ENCODE measurements at places on chromosomes 5 and 9. TPM values are rescaled to one million over a fixed set of nuclear protein-coding genes. Genes with fewer than 3 reads are reported as not detected.

The SPINK7 gene
- not detected for total RNA-seq

The BAAT gene
- 0.15 TPM for total RNA-seq

- DNase-seq: no peak
- H3K4me3 ChIP-seq: no peak overlapping the region
- H3K4me1 ChIP-seq: no peaks in the 10 kb centered on the region
- no peak overlapping the region for H3K27ac ChIP-seq
- no peaks in the 10 kb centered on the region for H3K36me3 ChIP-seq
- H3K27me3 ChIP-seq: no peaks in the 10 kb centered on the region
These were observed 45.0 kb upstream of the N4BP3 start for GRCh38 chr5:178068293-178068692.

GRCh38 chr5:41176952-41177351 is 36.4 kb downstream of the C6 start:
- DNase-seq: no peak
- H3K4me1 ChIP-seq: no peaks in the 10 kb centered on the region
- no peaks in the 10 kb centered on the region for H3K36me3 ChIP-seq
- no peak overlapping the region for H3K4me3 ChIP-seq

GRCh38 chr5:152650413-152650812 is 245.3 kb upstream of the NMUR2 start:
- H3K27ac ChIP-seq: no peak overlapping the region
- DNase-seq: no peak
- H3K4me1 ChIP-seq: peaks cover 3% of the 10 kb centered on the region

All from H9 (cell line).